SK-N-DZ (cell line): ENCODE measurements at places on chromosomes 7 and 10.

DNA sequence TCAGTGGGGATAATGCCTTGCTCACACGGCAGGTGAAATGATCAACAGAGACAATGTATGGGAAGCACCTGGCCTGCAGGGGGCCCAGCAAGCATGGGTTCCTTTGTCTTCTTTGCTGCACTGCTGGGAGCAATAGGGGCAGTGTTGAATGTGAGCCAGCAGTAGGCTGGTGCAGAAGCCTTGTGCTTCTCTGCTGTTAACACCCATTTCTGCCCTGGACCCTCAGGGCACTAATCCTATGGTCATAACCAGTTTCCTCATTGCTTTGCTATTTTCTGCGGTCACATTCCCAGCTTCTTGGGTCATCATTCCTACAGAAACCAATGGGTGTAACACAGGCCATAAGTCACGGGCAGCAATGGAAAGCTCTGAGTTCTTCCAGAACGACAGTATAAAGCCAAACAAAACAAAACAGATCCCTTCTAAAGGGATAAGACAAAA is 10.9 kb upstream of the LGI1 start:
- DNase-seq, result peak; percentile 11

DNA sequence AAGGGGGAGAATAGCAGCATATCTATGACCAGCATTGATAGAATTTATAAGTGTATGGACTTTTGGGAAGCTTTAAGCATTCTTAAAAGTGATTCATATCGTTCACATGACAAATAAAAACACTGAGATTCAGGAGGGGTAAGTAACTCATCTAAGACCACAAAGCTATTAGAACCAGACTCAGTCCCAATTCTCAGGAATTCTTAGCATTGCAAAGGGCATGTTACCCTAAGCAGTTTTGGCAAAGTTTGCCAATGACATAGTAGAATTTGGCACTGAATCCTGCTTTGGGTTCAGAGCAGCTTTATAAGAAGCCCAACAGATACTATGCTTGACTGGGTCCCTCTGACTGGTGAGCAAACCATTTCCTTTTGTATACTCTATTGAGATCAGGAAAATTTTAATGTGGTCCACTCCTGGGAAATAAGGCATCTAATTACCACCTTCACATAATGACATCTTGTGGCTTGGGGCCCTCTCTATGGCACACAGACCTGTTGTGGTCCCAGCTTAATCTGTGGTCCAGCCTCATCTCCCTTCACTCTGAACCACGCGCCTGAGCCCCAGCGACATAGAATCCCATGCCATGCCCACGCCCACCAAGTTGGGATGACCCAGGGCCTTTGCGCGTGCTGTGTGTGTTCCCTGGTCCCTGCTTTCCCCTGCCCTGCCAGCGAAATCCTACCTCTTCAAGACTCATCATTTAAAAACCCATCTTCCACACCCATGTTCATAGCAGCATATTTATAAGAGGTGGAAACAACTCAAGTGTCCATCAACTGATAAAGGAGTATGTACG is 37.5 kb upstream of the DOCK1 start:
- no peak for DNase-seq

DNA sequence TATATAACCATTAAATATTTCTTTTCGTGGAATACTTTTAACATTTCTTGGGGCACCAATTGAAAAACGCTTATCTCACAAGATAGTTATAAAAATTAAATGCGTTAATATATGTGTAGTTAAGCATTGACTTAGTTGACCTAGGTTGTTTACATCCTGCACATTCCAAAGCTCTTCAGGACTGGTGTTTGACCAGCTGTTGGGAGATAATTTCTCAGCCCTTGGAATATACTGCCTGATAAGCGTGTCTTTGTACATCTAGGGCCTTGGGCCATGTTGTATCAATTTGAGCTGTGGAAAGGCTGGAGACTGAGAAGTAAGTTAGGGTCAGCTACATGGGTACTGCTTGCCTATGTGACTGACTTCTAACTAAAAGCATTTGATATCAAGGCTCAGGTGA is 90.0 kb upstream of the AOAH start:
- DNase-seq, result no peak

GRCh38 chr7:48350515-48350914 is 179.3 kb downstream of the ABCA13 start:
- DNase-seq, result no peak

- DNase-seq, result no peak
These were observed 90.1 kb upstream of the ANKRD1 start for GRCh38 chr10:91010952-91011351.

DNA sequence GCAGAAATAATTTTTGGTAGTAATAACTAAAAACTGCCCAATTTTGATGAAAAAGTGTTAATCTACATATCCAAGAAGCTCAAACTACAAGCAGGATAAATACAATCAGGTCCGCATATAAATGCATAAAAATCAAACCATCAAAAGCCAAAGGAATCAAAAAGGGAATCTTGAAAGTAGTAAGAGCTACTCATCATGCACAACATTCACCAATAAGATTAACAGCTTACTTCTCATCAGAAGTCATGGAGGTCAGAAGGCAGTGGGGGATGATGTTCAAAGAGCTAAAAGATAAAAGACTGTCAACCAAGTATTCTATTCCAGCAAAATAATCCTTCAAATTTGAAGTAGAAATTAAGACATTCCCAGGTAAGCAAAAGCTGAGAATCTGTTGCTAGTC is 76.4 kb downstream of the CRPPA start:
- no peak for DNase-seq

DNA sequence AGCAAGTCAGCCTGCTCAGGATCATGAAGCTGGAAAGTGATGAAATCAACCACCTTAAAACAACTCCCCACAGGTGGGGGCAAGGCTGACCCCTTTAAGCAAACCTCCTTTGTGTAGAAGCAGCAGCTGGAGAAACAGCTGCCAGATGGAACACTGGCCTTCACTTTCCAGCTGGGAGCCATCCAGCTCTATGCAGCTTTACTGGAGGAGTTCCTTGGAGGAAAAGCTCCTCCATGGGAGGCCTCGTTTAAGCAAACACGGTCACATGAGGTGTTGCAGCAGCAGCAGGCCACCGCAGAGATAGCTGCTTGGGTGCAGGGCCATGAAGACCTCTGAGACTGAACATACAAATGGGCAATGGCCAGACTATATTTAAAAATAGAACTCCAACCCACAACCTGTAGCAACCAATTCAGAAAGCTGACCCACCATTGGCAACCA is 13.0 kb upstream of the DLG5 start:
- no peak for DNase-seq
